ENCODE measurements at places on chromosomes 3 and 15. TPM values are rescaled to one million over a fixed set of nuclear protein-coding genes. Genes with fewer than 3 reads are reported as not detected.

ATP8B4 gene
- total RNA-seq = 0.30 TPM

FBXW12 gene
- not detected for total RNA-seq

MME gene
- 7.3 TPM for total RNA-seq

MCF2L2 gene
- 0.25 TPM for total RNA-seq

SOX2 gene
- 0.05 TPM for total RNA-seq

SLC12A1 gene
- total RNA-seq = 0.17 TPM

RARB gene
- total RNA-seq = 4.3 TPM

ZKSCAN7 gene
- 12.2 TPM for total RNA-seq

BFSP2 gene
- total RNA-seq = not detected

SAMMSON gene
- not detected for total RNA-seq

KLHL6 gene
- total RNA-seq = not detected

TBC1D5 gene
- 92.1 TPM for total RNA-seq

RTP1 gene
- not detected for total RNA-seq

PROK2 gene
- not detected for total RNA-seq

CCR9 gene
- not detected for total RNA-seq

ATP2B2 gene
- not detected for total RNA-seq

IL17RB gene
- 1.4 TPM for total RNA-seq

CFAP44 gene
- 16.4 TPM for total RNA-seq

CPN2 gene
- total RNA-seq = 0.05 TPM

SYNPR gene
- not detected for total RNA-seq

SCAANT1 gene
- total RNA-seq = not detected

GHSR gene
- total RNA-seq = not detected

ZNF662 gene
- 4.9 TPM for total RNA-seq

HTR3E gene
- total RNA-seq = not detected

ACKR4 gene
- total RNA-seq = 0.87 TPM

TMC3 gene
- not detected for total RNA-seq

PLAAT1 gene
- 0.20 TPM for total RNA-seq

SLC24A1 gene
- total RNA-seq = 4.5 TPM

CLRN1 gene
- not detected for total RNA-seq

SLC28A2 gene
- not detected for total RNA-seq

GOLGA8J gene
- total RNA-seq = 0.10 TPM

GPR87 gene
- total RNA-seq = 10.0 TPM

MASP1 gene
- total RNA-seq = 0.52 TPM

SIAH2 gene
- 33.7 TPM for total RNA-seq

TMEM40 gene
- 0.10 TPM for total RNA-seq

CELF6 gene
- total RNA-seq = not detected

SSUH2 gene
- total RNA-seq = not detected

PEX5L gene
- 0.15 TPM for total RNA-seq

MYZAP gene
- 1.7 TPM for total RNA-seq

Measured in renal cortical epithelial cell (primary cell).